Large intestine (tissue), 12 donors: ENCODE measurements at places on chromosomes 11 and 22.

DNA sequence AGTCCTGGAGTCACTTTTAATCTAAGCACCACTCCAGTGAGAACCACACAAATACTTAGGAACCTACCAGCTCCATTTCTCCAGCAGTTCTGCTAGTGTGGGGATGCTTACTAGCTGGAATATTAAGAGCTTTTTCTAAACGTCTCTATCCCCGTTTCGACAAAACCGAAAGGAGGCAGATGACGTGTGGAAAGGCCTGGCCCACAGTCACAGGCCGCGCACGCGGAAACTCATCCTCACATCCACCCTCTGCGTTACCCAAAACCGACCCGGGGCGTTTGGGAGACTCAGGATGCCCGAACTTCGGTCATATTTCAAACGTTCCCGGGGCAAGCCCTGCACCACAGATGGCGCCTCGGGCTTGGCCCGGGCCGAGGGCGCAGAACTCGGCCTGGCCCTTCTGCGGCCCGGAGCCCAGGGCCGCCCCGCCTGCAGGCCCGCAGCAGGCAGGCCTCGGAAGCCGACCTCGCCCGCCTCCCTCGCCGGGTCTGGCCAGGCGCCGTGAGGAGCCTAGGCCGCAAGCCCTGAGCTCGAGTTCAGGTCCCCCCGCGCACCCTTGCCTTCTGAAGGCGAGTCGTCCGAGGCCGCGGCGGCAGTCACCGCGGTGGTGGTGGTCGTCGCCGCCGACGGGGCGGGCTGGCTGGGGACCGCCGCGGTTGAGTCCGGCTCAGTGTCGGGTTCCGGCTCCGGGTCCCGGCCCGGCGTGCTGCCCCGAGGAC, 473 bp downstream of the FNBP4 start:
- peak; percentile 92 for DNase-seq

GRCh38 chr22:37021041-37021440, 1.5 kb downstream of the MPST start:
- DNase-seq = peak; percentile 60

DNA sequence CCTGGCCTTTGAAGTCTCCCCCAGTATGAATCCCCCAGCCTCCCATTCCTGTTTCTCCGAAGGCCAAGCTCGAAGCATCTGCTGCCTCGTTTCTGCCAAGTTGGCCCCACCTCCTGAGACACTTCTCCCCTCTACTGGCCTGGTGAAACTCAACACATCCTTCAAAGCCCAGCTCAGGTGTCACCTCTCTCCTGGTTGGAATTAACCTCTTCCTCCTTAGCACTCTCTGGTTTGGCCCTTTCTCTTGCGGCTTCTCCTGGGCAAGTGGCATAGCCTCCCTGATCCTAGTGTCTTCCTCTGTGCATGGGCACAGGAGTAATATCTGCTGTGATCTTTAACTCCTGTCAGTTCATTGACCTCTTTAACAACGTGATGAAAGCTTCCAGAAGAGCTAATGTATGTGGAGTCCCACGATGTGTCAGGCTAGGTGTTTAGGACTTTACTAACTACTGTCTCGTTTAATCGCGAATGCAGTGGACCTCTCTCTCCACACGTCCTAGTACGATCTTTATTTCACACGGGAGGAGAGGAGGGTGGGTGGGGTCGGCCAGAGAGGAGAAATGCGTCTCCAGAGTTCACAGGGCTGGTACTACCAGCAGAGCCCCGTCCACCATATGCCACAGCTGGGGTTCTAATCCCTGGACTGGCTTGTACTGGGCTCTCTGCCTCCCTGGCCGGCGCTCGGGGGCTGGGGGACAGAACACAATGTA, 826 bp upstream of the PTPRJ start:
- no peak for DNase-seq

GRCh38 chr11:117232911-117233409, 489 bp downstream of the RNF214 start:
- DNase-seq = peak; percentile 27

DNA sequence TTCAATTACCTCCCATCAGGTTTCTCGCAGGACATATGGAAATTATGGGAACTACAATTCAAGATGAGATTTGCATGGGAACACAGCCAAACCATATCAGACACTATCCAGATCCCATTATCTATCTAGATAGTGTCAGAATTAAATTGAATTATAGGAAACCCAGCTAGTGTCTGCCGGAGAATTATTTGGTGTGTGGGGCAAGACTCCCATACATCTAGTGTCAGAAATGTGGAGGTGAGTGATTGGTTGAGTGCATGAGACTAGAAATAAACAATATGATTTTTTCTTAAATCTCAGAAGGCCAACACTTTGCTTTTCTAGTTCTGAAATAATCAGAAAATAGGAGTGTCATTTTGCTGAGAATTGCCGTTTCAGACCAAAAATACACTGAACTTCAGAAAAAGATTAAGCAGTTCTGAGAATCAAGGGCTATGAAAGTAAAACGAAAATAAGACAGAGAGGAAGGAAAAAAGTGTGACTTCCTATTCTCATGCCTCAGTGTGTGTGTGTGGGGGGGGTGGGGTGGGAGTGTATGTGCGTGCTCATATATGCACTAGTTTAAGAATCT, 21.3 kb downstream of the CASP12 start:
- DNase-seq = no peak

- peak; percentile 53 for DNase-seq
These were observed 79.0 kb downstream of the BUD13 start for GRCh38 chr11:116693593-116694348.

GRCh38 chr22:23215294-23216241, 35.3 kb downstream of the BCR start:
- no peak for DNase-seq

- DNase-seq = no peak
These were observed 78.8 kb downstream of the CCDC81 start for GRCh38 chr11:86453290-86454030.

DNA sequence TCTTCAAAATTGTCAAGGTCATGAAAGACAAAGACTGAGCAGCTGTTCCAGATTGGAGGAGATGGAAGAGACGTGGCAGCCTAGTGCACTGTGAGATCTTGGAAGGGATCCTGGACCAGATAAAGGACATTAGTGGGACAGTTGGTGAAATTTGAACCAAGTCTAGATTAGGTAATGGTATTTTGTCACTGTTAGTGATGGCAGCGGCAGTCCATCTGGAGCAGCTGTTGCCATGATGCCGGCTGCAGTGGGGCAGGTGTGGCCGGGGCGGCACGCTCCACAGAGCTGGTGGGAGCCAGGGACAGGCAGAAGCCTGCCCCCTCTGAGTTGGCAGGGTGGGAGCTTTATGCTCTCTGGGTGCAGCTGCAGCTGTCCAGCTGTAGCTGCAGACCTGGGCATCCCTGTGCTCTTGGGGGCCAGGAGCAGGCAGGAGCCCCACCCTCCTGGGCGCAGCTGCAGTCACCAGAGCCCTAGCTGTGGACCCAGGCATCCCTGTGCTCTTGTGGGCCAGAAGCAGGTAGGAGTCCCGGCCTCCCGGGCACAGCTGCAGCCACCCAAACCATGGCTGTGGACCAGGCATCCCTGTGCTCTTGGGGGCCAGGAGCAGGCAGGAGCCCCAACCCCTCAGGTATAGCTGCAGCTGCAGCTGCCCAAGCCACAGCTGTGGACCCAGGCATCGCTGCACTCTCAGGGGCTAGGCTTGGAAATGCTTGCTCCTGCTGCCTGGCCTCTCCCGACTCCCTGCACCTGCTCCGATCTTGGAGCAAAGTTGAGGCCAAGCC, 20.7 kb downstream of the DIXDC1 start:
- DNase-seq = no peak

DNA sequence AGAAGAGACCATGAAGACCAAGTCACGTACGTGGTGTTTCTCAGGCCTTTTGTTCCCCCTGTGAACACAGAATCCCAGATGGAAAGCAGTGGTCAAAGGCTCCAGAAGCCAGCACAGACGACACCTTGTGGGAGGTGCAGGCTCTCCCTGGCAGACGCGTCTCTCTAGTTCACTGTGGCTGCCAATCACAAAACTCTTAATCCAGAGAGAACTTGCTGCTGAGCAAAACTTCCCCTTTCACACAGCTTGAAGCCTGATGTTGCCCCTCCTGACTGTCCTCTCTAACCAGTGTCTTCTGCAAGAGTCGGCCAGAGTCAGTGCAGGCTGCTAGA, 67.1 kb downstream of the PIWIL3 start:
- peak; percentile 61 for DNase-seq

- DNase-seq = no peak
These were observed 15.0 kb upstream of the BBS1 start for GRCh38 chr11:66495401-66495854.

DNA sequence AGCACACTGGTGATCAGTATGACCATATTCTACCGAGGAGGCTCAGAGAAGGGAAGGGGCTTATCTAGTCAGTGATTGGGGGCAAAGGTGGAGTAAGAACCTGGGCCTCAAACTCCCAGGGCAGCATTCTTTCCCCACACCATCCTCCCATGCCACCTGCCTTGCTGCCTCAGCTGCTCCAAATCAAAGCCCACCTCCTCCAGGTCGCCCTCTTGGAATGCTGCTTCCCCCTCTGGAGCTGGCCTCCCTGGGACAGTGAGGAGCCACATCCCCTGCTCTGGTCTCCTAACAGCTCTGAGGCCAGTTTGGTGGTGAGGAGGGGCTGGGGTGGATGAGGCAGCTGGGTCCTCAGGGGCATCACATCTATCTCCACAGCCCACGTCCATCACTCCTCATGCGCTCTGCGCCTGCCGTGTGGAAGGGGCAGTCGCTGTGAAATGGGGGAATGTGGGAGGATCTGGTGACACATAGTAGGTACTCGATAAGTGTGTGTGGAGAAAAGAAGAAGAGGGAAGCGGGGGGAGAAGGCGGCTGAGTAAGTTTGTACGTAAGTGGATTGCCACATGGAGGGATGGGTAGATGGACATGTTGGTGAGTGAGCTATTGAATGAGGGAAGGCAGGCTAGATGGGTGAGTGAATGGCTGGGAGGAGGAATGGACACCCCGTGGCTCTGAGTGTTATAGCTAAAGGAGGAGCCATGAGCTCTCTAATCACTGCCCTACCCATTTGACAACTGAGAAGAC, 16.1 kb upstream of the ARHGEF17 start:
- DNase-seq = no peak

DNA sequence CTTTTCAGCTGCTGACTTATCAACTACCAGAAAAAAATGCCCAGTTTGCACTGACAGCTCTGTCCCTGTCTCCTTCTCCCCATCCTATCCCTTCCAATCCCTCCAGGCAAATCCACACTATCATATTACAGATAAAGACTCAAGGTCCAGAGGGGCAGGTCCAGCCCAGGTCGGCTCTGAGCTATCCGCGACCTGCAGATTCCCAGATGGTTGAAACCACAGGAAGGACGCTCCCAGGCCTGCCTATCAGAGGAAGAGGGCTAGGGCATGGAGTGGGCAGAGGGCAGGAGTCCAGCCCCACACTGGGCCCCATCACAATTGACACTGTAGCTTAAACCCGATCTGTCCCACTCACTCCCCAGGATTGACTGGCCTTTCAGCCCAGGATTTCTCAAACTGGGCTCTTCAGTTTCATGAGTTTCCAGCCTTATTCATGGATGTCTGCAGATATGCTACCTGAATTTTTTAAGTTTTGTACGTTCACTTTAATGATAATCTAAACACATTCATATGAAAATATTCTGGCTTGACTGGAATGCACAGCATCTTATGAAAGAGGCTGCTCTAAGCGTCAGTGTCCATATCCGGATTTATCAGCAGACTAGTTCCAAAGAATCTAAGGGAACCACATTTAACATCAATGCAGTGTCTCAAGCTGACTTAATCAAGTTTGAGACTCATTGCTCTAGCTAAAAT, 16.4 kb upstream of the FCHSD2 start:
- peak; percentile 86 for DNase-seq

DNA sequence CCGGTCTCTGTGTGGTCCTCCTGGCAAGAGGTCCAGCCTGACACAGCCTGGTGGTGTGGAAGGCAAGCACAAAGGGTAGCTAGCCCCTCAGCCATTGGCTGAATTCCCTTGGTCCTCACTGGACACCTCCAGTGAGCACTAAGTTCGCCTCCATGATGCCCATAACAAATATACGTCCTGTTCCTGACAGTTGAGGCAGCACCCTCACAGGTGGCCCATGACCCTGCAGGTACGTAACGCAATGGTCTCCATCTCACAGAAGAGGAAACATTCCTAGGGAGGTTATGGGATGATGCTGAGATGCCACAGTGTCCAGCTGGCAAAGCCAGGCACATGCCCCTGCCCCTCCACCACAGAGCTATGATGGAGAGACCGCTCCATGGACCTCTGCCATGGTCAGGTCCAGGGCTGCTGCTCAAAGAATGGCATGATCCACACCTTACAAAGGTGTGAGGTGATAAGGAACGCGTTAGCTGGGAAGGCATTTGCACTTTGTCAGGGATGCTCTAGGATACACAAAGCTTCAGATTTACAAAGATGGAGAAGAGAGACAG, 1.4 kb upstream of the GNAZ start:
- no peak for DNase-seq

DNA sequence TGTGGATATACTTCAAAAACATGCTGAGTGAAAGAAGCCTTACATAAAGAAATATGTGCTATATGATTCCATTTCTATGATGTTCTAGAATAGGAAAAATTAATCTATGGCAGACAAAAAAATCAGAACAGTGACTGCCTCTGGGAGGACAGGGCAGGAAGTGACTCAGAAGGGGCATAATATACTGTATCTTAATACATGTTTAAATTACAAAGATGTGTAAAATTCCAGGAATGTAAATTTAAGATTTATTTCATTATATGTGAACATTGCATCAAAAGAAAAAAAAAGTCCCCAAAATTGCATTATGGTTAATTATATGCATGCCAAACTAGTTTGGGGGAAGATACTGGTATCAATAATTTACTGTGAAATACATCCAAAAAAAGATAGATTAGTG, 32.2 kb downstream of the SBF2 start:
- no peak for DNase-seq
